Activated T-cell treated with anti-CD3 and anti-CD28 coated beads for 48 hours (primary cell): ENCODE measurements at places on chromosomes 1 and 21.

- DNase-seq = no peak
These were observed 8.4 kb downstream of the SLC35E2B start for GRCh38 chr1:1684031-1684681.

DNA sequence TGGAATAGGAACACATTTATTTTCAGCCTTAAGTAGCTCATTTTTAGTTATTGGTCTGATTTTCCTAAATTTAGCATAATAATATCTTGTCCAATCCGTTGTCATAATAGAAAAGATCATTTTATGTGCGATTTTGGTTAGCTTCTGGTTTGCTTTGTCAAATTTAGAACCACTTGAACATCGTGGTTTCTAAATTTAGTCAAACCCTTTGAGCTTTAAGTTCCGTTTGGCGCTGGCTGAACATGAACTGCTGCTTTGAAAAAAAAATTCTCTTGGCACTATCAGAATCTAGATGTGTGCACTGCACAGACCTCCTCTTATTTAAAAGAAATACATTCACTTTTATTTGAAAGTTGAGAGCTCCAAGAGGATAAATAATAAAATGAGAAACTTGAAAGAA is 370.6 kb downstream of the PTPRC start:
- DNase-seq = no peak

DNA sequence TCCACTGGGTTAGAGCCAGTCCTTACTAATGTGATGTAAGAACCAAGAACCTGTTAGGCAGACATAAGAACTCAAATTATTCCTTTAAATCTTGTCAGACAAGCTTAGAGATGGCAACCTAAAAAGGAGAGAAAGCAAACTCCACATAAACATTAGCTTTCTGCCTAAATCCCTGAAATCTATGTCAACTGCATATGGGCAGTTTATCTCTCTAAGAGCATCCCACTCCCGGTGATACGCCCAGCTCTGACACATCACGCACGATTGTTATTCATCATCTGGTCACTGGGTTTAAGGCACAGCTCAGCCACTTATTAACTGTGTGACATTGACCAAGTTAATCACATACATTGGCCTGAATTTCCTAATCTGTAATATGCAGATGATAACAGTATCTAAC is 323.7 kb downstream of the HHIPL2 start:
- DNase-seq = no peak

GRCh38 chr1:116825207-116825719 is 71.0 kb downstream of the CD2 start:
- DNase-seq = no peak

- DNase-seq = peak; percentile 48
These were observed 77.8 kb downstream of the BACH1 start for GRCh38 chr21:29376556-29376955.

DNA sequence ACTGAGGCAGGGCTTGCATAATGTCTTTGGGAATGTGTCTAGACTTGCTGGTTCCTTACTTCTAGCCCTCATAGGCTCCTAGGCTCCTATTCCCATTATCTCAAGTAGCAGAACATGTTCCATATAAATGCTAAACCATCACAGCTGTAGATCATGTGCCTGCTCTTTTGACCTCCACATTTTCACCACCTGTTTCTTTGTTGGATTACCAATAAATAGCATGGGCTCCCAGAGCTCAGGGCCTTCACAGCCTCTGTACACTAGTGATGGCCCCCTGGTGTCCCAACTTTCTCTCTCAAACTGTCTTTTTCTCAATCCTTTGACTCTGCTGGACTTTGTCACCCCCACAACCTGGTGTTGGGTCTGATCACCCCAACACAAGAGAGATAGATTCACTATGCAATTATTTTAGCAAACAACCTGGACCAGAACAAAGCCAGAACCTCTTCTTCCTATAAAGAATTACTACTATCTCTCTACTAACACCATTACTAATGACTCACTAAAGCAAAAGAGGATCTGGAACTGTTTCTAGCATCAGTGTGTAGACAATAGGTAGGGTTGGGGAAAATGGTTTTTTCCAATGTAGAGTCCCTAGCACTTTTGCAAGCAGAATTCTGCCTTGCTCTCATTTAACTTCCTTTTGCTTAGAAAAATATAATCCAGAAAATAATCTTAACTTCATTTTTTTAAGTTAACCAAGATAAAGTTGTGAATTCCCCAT is 51.7 kb downstream of the WLS start:
- no peak for DNase-seq

GRCh38 chr1:225070972-225071371 is 141.5 kb downstream of the DNAH14 start:
- no peak for DNase-seq

GRCh38 chr21:44509539-44509938 is 30.5 kb downstream of the KRTAP10-1 start:
- no peak for DNase-seq

DNA sequence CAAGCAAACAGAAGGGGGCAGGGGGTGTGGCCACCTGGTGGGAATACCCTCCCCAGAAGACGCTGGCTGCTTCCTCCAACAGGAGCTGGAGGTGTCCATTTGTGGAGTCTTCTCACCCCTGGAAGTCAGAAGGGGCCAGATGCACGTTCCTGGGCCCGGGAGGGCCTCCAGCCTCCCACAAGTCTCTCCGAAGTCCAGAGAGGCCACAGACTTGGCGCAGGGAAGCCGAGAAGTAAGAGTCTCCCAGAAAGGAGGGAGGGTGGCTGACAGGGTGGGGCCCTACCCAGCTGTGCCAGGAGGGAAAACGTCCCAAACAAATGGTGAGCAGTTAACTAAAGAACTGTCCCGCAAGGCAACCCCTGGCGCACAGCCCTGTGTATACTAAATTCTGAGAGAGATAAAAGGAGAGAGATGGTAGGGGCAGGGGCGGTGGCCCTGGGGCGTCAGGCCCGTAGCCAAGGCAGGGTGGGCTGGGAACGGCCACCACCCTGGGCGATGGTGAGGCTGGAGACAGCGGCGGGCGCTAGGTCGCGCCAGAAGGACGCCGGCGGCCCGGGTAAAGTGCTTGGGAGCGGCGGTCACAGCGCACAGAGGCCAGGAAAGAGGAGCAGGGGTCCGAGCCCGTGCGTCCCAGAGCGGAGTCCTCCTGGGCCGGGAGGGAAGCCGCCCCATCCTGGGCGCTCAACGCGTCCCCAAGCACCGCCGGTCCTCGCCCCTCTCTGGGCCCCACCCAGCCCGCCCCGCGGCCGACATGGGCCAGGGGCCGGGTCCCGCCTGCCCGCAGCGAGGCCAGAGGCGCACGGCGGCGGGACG is 1.2 kb downstream of the CHD5 start:
- DNase-seq = no peak

DNA sequence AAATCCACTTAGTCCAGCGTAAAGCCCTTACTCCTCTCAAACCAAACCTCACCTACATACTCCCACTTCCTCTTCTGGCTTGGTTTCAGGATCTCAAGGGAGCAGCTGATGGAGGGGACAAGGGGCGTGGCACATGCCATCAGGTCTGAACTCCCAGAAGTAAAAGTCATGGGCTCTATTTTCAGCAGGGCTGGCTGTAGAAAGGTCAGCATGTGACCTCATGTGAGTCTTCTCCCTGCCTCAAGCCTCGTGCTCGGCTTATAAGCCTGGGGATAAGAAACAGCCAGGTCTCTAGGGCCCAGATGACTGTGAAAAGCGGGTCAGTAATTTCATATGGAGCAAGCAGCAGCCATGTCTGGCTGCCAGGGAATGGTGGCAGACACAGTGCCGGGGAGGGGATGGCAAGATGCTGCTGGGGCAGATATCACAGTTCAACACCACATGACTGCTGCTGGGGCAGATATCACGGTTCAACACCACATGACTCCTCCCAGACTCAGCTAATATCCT is 227.9 kb downstream of the KCNH1 start:
- no peak for DNase-seq

DNA sequence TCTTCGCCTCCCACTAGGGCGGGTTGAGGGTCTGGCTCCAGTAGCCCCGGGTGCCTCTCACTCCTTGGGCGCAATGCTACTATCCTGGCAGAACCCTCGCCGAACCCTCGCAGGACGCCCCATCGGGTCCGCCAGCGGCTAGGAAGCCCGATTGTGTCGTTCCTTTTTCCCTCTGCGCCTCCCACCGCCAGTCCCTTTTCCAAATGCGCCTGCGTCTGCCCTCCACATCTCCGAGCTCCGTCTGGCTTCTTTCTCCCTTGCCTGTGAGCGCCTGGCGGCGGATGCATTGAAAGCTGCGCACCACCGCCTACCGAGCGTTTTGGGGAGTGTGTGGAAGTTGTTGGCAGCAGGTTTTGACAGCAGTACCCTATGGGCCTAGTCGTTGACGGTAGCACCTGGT is 1.0 kb upstream of the DIRAS3 start:
- no peak for DNase-seq

DNA sequence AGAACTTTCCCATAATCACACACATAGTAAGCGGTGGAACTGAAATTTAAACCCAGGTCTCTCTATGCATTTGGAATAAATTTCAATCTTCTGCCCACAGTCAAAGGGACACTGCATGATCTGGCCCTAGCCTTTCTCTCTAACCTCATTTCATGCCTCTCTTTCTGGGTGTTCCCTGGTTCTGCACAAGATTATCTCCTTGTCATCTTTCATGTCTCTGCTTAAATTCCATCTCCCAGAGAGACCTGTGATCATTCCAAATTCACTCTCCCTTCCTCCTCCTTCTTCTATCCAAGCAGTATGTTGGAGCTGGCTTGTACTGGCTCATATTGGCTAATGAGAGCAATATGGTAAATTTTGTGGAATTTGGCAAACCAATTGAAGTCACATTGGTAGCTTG is 22.2 kb downstream of the ETV3L start:
- no peak for DNase-seq

DNA sequence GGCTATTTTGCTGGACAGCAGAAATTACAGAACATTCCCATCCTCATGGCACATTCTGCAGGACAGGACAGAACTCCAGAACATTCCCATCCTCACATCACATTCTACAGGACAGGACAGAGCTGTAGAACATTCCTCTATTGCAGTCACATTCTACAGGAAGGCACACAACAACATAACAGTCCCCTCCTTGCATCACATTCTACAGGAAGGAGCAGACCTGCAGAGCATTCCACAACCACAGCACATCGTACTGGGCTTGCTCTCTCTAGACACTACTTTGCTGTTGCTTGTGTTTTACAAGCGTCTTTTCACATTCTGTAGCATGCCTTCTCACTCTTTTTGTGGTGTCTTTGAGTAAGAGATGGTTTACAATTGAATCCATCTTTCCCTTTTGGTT is 26.8 kb upstream of the ABCB10 start:
- no peak for DNase-seq

- no peak for DNase-seq
These were observed 125.7 kb downstream of the ITSN1 start for GRCh38 chr21:33767960-33768359.
